GM23248 (cell line): ENCODE measurements at places on chromosomes 1 and 21. TPM values are rescaled to one million over a fixed set of nuclear protein-coding genes. Genes with fewer than 3 reads are reported as not detected.

CFAP74 gene
- total RNA-seq = not detected in 2 replicates

SPOCD1 gene
- total RNA-seq = 36.8 and 43.0 TPM in 2 replicates

CLEC20A gene
- total RNA-seq = not detected in 2 replicates

CTTNBP2NL gene
- total RNA-seq = 19.2 and 24.3 TPM in 2 replicates

TARS2 gene
- total RNA-seq = 6.7 and 14.4 TPM in 2 replicates

PCNX2 gene
- total RNA-seq = 9.5 and 13.7 TPM in 2 replicates

RAB7B gene
- total RNA-seq = 2.8 and 7.1 TPM in 2 replicates

FDPS gene
- total RNA-seq = 96.3 and 103 TPM in 2 replicates

ROR1 gene
- total RNA-seq = 12.0 and 20.9 TPM in 2 replicates

DNA sequence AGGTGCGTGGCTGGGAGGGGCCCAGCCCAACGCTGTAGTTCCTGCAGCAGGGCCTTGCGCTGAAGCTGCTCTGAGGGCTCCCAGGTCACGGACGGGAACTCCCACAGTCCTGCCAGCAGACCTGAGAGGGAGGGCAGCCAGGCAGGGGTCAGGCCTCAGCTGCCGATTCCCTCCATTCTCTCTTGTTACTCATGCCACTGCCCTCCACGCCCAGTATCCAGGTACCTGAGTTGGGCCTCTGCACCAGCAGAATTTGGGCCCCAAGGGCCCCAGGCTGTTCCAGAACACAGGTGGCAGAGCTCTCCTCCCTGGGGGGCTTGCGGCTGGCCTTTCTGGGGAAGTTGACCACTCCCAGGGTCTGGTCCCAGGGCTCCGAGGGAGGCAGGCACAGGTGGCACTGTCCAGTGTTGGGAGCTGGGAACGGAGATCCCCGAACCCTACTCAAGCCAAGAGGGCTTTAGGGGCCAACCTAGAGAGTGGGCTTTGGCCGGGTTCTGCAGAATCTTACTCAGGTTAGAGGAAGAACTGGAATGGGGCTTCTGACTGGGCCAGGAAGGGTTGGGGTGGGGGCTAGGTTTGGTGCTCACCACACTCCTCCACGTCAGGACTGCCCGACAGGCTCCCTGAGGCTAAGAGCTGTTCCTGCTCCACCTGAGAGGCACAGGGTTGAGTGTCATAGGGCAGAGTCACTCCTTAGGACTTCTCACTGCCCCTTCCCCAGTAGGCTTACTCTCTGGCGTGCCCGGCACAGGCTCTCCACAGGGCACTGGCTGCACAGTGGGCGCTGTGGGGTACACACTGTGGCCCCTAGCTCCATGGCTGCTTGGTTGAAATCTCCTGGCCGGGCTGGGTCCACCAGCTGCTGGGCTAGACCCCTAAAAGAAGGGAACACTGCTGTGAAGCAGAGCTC, 5.0 kb downstream of the HPDL start:
- 0 out of 2 replicates have a peak, but pooled peaks cover 3% of the 10 kb centered on the region for H3K4me1 ChIP-seq
- H3K36me3 ChIP-seq = no peaks in the 10 kb centered on the region
- DNase-seq = no peak
- no peaks in the 10 kb centered on the region for H3K27me3 ChIP-seq

DNA sequence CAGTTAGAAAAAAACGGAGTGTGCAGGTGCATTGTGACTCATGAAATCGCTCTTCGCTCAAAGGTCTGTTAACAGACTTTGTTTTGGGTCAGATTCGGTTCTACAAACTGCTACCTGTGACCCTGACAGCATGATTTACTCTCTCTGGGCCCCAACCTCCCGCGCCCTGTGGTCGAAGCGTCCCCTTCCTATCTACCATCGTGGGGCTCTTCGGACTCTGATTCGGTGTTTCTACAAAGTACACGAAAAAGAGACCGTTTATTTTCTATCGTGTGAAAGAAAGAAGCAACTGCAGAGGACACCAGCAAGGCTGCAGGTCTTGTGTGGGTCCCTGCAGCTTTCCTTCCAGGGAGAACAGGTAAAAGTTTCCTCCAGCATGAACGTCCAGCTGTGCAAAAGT, 29.4 kb upstream of the SLC19A1 start:
- H3K36me3 ChIP-seq = no peaks in the 10 kb centered on the region
- H3K27me3 ChIP-seq = peaks cover 35% of the 10 kb centered on the region
- peaks cover 8% of the 10 kb centered on the region; the same call in 1 of the 2 replicates for H3K4me1 ChIP-seq

- no peaks in the 10 kb centered on the region for H3K27me3 ChIP-seq
- H3K27ac ChIP-seq = peak overlapping the region; percentile 84
- peak overlapping the region; percentile 80 for H3K4me3 ChIP-seq
- peaks cover 17% of the 10 kb centered on the region for H3K4me1 ChIP-seq
- DNase-seq = peak; percentile 14
Measured at GRCh38 chr1:243848165-243848857, 1.7 kb downstream of the AKT3 start.

GRCh38 chr1:245576323-245576722, 421.5 kb downstream of the KIF26B start:
- H3K4me1 ChIP-seq = peaks cover 13% of the 10 kb centered on the region
- DNase-seq = no peak
- no peaks in the 10 kb centered on the region for H3K27me3 ChIP-seq
- H3K27ac ChIP-seq = no peak overlapping the region

GRCh38 chr1:200369706-200370105, 40.1 kb downstream of the ZNF281 start:
- no peak for DNase-seq
- no peaks in the 10 kb centered on the region for H3K36me3 ChIP-seq
- no peak overlapping the region for H3K27ac ChIP-seq
- H3K4me1 ChIP-seq = peaks cover 80% of the 10 kb centered on the region

- H3K36me3 ChIP-seq = no peaks in the 10 kb centered on the region
- no peaks in the 10 kb centered on the region for H3K27me3 ChIP-seq
- peaks cover 3% of the 10 kb centered on the region; the same call in 1 of the 2 replicates for H3K4me1 ChIP-seq
- H3K27ac ChIP-seq = no peak overlapping the region
Measured at GRCh38 chr21:16055014-16055413, 325.2 kb downstream of the USP25 start.

DNA sequence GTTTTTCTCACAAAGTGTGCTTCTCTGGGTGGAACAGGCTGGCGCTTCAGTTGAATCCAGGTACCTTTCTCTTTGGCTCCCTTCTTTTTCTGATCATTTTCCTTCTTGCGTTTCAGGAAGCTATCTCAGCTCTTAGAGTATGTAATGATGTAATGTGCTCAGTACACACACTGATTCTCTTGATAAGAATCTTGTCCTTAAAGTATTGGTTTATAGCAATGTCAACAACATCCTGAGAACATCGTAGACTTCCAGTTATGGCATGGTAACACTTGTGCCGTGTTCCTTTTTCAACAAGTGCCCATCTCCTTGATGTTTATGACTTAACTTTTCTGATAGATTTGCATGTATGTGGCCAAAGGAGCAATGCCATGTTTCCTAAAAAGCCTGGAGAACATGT, 11.7 kb upstream of the ABCD3 start:
- H3K4me3 ChIP-seq = no peak overlapping the region
- H3K36me3 ChIP-seq = no peaks in the 10 kb centered on the region
- DNase-seq = no peak
- H3K4me1 ChIP-seq = no peaks in the 10 kb centered on the region
- H3K27me3 ChIP-seq = no peaks in the 10 kb centered on the region

GRCh38 chr1:32255072-32256071, 4.3 kb downstream of the LCK start:
- H3K36me3 ChIP-seq = no peaks in the 10 kb centered on the region
- H3K4me3 ChIP-seq = no peak overlapping the region
- no peaks in the 10 kb centered on the region for H3K27me3 ChIP-seq
- H3K4me1 ChIP-seq = no peaks in the 10 kb centered on the region
- no peak overlapping the region for H3K27ac ChIP-seq
- no peak for DNase-seq

- H3K4me1 ChIP-seq = peaks cover 9% of the 10 kb centered on the region
- no peak for DNase-seq
- H3K27ac ChIP-seq = no peak overlapping the region
- H3K4me3 ChIP-seq = no peak overlapping the region
- no peaks in the 10 kb centered on the region for H3K27me3 ChIP-seq
- no peaks in the 10 kb centered on the region for H3K36me3 ChIP-seq
Measured at GRCh38 chr1:65165269-65165993, 17.4 kb downstream of the AK4 start.

DNA sequence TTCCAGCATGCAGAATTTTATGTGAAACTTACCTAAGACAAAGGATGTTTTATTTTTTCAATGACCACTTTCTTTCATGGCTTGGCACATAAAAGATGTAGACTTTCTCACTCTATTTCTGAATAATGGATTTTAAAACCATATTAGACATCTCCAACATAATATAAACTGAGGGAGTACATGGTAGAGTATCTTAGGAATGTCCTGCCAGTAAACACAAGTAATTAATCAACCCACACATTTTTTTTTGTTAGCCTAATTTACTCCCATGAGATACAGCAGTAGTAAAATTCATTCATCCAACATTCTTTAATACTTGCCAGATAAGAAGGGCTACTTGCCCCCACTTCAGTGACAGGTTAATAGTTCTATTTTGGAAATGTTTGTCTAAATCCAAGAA, 235.4 kb upstream of the ADAMTS5 start:
- peaks cover 29% of the 10 kb centered on the region for H3K4me1 ChIP-seq
- no peaks in the 10 kb centered on the region for H3K36me3 ChIP-seq
- no peak overlapping the region for H3K27ac ChIP-seq

DNA sequence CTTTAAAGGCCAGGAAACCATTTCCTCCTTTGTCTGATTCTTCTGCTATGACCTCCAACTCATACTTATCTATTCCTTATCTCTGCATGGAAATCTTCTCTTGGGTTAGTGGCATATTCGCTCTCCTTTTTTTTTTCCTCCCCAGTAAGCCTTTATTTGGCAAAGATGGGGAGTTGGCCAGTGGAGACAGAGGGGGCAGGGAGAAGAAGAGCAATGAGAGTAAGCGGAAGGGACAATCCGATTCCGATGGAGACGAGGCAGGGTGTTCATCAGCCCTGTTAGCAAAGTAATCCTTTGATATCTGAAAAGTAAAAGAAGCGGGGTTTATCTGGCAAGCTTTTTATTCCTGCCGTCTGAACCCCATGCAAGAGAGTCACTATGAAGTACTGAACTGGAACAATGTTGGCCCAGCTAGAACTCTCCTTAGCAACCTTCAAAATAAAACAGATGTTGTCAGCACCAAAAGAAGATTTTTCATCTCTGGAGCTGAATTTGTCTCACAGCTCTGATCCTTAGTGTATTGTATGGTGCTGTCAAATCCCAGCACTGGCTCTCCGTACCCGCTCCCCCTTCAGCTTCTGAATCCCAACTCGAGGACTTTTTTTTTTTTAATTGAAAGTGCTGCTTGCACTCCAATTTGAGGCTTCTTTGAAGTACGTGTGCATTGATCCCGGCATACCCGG, 40.9 kb downstream of the PTGFRN start:
- no peaks in the 10 kb centered on the region for H3K27me3 ChIP-seq
- no peaks in the 10 kb centered on the region for H3K36me3 ChIP-seq
- H3K27ac ChIP-seq = peak overlapping the region; percentile 58
- peak overlapping the region; percentile 55 for H3K4me3 ChIP-seq

DNA sequence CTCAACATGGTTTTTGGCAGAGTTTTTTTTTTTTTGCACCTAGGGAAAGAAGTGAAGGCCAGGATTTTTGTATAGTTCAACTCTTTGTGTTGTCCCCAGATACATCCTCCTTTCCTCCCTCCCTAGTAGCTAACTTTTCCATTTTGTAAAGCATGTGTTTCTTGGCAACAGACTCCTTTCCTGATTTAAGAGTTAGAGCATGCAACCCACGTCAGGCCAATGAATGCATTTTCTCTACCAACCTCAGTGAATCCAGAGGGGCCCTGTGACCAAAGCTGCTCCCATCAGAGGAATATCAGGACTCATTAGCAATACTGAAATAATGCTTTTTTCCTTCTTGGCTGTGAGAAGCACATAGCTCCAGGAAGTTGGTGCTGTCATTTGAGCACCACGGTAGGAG, 287.2 kb downstream of the LMO4 start:
- H3K36me3 ChIP-seq = no peaks in the 10 kb centered on the region
- no peak for DNase-seq
- no peaks in the 10 kb centered on the region for H3K4me1 ChIP-seq
- no peak overlapping the region for H3K4me3 ChIP-seq
- H3K27ac ChIP-seq = no peak overlapping the region
- no peaks in the 10 kb centered on the region for H3K27me3 ChIP-seq

DNA sequence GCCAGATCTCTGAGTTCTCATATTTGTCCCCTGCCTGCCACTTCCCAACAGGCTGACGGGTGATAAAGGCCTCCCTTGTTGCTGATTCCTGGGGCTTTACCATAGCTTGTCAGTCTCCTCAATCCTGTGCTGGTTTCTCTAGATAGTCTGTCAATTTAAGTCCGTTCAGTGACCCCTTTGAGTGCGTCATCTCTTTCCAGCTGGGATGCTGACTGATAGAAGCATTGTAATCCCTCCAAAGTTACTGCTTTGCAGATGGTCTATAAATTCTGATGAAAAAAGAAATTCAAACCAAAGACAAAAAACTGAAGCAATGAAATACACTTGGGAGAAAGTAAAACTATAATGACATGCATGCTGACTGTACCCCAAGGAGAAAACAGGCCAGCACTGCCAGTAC, 28.3 kb downstream of the RHOU start:
- no peak for DNase-seq
- H3K4me3 ChIP-seq = no peak overlapping the region
- H3K27me3 ChIP-seq = peaks cover 34% of the 10 kb centered on the region; the same call in 1 of the 2 replicates
- H3K36me3 ChIP-seq = no peaks in the 10 kb centered on the region

DNA sequence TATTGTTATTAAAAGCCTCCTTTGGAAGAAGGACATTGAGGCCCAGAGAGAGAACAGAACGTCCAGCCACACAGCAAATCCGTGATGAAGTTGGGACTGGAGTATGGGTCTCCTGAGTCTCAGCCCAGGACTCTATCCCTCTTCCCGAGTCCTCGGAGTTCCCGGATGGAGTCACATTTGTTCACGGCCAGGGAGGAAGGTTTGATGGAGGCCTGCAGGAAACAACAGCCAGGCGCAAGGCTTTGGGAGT, 357 bp upstream of the TXLNA start:
- peak overlapping the region; percentile 92 for H3K4me3 ChIP-seq
- peaks cover 24% of the 10 kb centered on the region for H3K4me1 ChIP-seq
- no peaks in the 10 kb centered on the region for H3K27me3 ChIP-seq
- no peak for DNase-seq
- peaks cover 11% of the 10 kb centered on the region; the same call in 1 of the 2 replicates for H3K36me3 ChIP-seq

GRCh38 chr1:243299069-243299468, 43.2 kb downstream of the SDCCAG8 start:
- no peak overlapping the region for H3K27ac ChIP-seq
- H3K36me3 ChIP-seq = peaks cover 10% of the 10 kb centered on the region; the same call in 1 of the 2 replicates
- no peak for DNase-seq
- H3K4me3 ChIP-seq = no peak overlapping the region
- H3K27me3 ChIP-seq = no peaks in the 10 kb centered on the region

DNA sequence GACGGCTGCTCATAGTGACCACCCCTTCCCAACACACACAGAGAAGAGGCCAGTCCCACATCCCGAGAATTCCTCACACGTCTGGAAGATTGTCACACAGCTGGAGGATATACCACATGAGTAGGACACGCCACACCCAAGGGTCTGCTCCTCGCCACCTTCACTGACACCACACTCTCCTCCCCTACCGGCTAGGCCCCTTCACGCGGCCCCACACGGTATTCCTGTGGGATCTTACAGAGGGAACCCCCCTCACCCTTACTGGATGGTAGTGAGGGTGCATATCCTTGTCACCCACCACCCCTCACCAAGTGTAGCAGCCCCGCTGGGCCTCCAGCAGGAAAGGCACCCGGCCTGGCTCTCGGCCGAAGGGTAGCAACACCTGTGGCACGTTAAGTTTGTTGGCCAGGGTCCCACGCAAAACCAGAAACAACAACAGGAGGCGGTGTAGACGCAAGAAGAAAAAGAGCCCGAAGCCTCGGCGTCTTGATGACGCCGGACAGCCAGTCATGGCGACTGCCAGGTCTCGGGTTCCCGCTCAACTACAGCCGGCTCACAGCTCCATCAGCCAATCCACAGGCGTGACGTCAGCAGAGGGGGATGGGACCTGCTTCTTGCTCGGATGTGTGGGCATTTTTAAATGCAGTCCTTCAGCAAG, at the start of gene NUP210L:
Gene NUP210L (minus strand): TSS at position 540 of the 658 bp plus-strand sequence.
- DNase-seq = peak; percentile 36
- no peaks in the 10 kb centered on the region for H3K27me3 ChIP-seq
- H3K36me3 ChIP-seq = peaks cover 29% of the 10 kb centered on the region
- no peak within 1 kb of the TSS for H3K4me3 ChIP-seq
- H3K4me1 ChIP-seq = 0 out of 2 replicates have a peak, but pooled peaks cover 4% of the 10 kb centered on the region
